Right cardiac atrium (tissue), 5 donors: ENCODE measurements at places on chromosomes 5 and 9. TPM values are rescaled to one million over a fixed set of nuclear protein-coding genes. Genes with fewer than 3 reads are reported as not detected.

- no peak for DNase-seq
These were observed 375 bp upstream of the C5orf24 start for GRCh38 chr5:134845335-134845851.

- no peak for DNase-seq
These were observed 360.5 kb downstream of the IRX2 start for GRCh38 chr5:2391021-2391420.

GRCh38 chr5:39201160-39201780, 18.1 kb downstream of the FYB1 start:
- no peak for DNase-seq

DNA sequence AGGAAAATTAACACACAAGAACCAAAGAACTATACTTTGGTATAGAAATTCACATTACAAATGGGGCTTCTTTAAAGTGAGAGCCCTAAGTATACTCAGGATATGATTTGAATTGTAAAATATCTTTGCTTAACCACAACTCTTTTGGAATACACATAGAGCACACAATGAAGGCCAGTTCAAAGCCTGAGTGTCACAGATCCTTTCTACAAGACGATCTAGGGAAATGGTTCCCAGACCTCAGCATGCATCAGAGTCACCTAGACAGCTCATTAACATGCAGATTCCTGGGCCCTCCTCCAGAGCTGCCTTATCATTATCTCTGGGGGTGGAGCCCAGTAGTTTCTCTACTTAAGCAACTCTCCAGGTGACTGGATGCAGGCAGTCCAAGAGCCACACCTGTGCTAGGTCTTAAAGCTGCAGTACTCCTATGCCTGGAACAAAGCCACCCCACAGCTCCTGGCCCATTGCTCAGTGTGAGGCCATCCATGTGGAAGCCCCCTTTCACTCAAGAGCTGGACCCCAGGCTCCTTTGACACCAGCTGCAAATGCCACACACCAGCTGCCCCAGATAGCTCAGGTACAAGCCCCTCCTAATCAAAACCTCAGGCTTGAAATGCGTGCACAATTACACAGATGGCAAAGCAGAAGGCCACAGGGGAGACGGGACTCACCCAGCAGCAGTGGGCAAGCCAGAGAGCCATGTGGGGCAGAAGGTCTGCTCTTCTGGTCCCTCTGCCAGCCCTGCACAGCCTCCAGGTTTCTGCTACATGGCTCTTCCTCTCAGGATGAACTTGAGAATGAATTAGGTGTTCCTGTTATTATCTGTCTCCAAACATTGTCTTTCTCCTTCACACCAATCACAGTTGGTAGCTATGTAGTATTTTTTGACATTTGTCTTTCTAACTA, 106.1 kb downstream of the SH3TC2 start:
- no peak for DNase-seq

GRCh38 chr5:160507221-160507721, 85.6 kb downstream of the PTTG1 start:
- DNase-seq, result no peak

GRCh38 chr9:83220730-83221129, 157.8 kb upstream of the RASEF start:
- no peak for DNase-seq

DNA sequence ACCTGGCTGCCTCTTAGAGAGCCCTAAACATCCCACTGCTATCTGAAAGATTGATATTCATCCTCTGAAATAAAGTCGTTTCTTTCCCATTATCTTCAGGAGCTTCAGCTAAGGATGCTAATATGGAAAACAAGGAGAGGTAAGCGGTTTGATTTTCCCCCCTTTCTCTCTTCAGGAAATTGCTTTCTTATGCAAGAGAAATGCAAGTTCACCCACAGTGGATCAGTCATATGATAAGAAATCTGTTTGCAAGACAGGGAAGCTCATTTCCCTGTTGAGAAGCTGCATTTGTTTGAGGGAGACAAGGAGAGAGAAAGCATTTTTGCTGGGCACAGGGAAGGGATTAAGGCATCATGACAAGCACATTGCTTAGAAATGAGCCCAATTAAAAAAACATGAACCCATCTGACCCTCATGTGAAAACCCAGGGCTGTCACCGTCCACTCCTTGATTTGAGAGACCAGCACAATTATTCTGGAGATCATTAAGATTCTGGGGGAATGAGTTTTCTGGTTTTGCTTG, 53.7 kb upstream of the BOD1 start:
- no peak for DNase-seq

- no peak for DNase-seq
These were observed 109.7 kb downstream of the PDZD2 start for GRCh38 chr5:31748458-31749172.

DNA sequence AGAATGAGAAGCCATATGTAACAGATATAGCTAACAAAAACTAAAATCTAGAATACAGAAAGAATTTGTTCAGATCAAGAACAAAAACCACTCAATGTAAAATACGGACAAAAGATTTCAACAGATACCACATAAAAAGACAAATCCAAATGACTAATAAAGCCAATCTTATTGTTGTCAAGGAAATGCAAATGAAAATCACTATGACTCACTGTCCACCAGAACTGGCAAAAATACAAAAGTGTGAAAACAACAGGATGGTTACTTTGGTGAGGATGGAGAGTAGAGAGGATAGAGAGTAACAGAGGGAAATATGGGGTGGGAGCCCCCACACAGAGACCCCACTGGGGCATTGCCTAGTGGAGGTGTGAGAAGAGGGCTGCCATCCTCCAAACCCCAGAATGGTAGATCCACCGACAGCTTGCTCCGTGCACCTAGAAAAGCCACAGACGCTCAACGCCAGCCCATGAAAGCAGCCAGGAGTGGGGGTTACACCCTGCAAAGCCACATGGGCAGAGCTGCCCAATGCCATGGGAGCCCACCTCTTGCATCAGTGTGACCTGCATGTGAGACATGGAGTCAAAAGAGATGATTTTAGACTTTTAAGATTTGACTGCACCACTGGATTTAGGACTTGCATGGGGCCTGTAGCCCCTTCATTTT, 15.2 kb upstream of the RHOBTB3 start:
- DNase-seq, result no peak

DNA sequence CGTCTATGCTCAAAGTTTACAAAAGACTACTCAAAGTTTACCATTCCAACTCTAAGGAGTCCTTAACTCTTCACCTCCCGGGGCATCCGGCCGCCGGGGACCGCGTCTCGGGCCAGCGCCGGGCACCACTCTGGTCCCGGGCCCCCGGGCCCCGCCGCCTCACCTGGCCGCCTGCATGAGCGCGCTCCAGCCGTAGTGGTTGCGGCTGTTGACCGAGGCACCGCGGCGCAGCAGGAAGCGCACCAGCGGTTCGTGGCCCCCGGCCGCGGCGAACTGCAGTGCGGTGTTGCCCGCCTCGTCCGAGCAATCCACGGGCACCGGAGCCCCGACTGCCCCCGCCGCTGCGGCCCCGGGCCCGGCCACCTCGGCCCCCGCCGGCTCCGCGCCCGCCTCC, 388 bp downstream of the ANKS6 start:
- DNase-seq, result peak; percentile 74

DNA sequence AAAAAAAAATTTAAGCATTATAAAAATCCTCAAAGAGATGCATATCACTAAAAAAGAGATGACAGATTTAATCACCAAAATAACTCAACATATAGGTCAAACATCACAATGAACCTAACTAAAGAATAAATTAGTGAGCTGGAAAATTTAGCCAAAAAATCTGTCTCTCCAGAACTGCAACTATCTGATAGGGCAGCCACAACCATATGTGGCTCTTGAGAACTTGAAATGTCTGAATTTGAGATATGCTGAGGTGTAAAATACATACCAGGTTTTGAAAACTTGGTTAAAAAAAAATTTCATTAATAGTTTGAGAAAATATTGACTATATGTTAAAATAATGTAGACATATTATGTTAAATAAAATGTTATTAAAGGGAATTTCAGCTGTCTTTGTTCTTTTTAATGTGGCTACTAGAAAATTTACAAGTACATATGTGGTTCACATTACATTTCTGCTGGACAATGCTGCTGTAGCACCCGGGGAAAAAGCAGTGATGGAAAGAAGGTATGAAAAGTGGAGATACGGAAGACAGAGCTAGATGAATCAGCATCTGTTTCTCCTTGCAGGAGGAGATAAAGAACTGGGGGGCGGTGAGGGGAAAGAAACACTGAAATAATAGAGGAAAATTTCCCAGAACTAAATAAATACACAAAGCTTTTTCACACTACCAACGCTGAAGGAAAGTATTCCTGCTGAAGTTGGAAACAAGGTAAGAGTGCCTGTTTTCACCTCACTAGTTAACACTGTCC, 66.1 kb downstream of the DCP2 start:
- DNase-seq, result no peak

DNA sequence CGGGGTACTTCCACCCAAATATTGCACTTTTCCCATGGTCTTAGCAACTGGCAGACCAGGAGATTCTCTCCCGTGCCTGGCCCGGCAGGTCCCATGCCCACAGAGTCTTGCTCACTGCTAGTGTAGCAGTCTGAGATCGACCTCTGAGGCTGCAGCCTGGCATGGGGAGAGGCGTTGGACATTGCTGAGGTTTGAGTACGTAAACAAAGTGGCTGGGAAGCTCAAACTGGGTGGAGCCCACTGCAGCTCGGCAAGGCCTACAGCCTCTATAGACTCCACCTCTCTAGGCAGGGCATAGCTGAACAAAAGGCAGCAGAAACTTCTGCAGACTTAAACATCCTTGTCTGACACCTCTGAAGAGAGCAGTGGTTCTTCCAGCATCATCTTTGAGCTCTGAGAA, 40.1 kb upstream of the EBF1 start:
- no peak for DNase-seq

DNA sequence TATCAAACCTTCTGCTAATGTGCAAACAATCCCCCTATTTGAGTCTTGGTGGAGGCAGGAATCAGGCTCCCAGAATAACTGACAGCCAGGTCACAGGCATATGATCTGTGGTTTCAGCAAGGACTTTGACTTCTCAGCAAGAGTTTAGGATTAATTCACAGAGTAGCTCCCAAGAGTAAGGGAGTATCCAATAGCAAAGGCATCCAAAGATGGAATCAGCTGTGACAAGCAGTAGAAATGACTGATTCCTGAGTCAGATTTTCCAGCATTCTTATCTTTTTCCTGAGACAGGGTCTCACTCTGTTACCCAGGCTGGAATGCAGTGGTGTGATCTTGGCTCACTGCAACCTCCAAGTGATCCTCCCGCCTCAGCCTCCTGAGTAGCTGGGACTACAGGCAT, 108.3 kb downstream of the EPB41L4A start:
- no peak for DNase-seq

DNA sequence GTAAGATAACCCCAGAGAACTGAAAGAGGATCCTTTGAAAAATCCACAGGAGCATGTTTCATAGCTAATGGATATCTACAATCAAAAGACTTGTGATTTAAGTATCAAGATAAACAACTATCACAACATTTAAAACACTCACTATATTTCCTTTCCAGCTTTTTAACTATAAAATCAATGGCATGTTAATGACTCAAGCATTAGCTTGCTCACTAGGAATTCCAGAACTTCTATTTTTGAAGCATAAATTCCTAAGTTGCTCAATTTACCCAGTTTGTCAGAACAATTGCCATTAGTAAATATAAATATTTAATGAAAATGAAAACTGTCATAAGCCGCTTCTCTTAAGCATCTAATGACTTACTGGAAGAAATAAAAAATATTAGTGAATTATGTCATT, 355.3 kb downstream of the PRELID2 start:
- DNase-seq, result no peak

- no peak for DNase-seq
These were observed 85.7 kb upstream of the ARRDC3 start for GRCh38 chr5:91468651-91469422.

DNA sequence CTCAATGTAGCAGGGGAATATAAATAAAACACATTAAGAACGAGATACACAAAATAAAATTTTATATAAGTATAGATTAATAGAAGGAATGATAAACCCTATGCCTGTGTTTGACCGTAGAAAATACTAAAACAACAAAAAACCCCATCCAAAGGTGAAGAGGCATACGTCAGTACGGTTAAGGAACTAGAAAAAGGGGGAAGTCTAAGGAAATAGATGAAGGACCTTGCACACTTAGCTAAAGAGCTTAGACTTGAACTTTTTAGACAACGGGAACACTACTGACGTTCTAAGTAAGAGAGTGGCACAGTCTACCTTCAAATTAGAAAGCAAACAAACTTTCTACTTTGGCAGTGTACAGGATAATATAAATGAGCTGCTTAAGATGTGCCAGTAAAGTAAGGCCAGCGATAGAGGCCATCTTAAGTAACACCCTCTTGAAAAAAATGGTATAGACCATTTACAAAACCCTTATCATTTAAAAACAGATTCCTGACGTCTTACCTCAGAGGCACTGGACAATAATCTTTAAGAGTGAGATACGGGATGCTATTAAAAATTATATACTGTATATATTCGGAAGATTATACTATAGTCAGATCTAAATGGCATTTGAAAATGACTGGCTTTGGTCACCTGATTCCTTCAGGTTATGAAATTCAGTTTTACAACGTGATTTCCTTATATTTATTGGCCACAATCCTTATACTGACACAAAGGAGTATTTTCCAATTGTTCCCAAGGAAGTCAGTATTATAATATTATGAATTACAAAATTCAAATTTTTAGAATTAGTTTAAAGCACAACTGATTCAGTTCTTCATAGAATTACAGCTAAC, 8.5 kb downstream of the PANK3 start:
- no peak for DNase-seq

GRCh38 chr5:132675936-132676689, 2.3 kb downstream of the IL4 start:
- no peak for DNase-seq

DNA sequence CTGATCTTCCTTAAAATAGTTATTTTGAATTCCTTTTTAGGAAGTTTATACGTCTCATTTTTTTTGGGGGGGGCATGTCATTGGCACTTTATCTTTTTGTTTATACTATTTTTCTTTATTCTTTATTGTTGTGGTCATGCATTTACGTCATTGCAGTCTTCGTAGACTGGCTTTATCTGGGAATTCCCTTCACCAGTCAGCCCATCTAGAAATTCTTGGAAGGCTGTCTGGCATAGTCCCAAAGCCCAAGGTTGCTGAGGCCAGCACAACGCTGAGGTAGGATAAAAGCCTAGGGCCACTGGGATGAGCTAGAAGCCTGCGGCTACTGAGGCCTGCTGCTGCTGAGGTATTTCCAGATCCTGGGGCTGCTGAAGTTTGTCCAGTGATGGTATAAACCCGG, 121.5 kb downstream of the ISOC1 start:
- DNase-seq, result no peak

DNA sequence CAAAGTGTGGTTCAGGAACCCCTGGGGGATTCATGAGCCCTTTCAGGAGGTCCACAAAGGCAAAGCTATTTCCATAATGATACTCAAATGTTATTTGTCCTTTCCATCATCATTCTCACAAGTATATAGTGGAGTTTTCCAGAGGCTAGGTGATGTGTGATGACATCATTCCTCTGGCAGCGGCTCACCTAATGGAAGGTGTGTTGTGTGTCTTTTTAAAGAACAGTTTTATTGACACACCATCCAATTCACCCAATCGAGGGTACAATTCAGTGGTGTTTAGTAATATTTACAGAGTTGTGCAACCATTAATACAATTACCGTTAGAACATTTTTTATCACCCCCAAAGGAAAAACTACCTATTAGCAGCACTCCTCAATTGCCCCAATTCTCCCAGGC, 9.7 kb downstream of the NANS start:
- DNase-seq, result no peak

Gene ADCY2
- polyA plus RNA-seq, result 0.27 TPM

Gene CHSY3
- polyA plus RNA-seq, result 0.68 TPM

Gene TAS2R1
- polyA plus RNA-seq, result not detected

Gene CATSPER3
- 0.48 TPM for polyA plus RNA-seq

Gene MARVELD2
- 0.23 TPM for polyA plus RNA-seq
